Right cardiac atrium (tissue), 5 donors: ENCODE measurements at places on chromosomes 5 and 9.

GRCh38 chr5:132454361-132454760 is 36.2 kb downstream of the IRF1 start:
- DNase-seq = no peak

GRCh38 chr9:32004431-32005076 is 379.9 kb upstream of the ACO1 start:
- no peak for DNase-seq

- peak; percentile 97 for DNase-seq
Observed at GRCh38 chr9:37119907-37120842, at the start of gene ZCCHC7. TSS of gene ZCCHC7 (plus strand) at chr9:37120574.

GRCh38 chr5:37715361-37715760 is 124.5 kb downstream of the GDNF start:
- no peak for DNase-seq

DNA sequence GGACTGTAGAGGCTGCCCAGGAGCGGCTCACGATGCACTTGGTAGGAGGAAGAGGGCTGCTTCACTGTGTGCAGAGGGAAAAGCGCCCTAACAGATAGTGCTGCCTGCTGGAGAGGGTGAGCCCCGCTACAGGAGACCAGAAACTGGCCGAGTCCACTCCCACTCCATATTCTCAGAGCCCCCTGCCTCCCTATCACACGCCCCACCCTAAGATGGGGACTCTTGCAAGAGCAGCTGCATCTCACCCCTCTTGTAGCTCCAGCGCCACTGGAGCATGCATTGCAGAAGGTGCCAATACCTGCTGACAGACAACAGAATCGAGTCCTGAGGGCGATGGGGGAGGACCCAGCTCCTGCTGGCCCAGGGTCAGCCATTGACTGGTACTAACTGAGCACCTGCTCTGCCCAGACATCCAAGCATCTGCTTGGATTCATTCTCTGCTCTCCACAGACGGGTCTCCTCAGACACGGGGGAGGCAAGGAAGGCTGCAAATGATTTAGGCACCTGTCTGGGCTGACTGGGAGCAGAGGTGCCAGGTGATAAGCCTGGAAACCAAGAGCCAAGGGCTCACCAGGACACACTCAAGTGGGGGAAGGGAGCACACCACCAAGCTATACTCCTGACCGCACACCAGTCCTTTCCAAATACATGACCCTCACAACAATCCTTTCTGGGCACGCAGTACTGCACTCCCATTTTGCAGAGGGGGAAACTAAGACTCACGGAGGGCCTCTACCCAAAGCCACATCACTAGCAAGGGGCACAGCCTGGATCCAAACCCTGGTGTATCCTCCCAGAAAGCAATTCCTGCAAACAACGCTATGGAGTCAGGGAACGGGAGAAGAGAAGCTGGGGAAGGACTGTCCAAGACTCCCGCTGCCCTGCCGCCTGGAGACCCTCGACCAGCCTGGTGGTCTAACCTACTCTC is 1.6 kb downstream of the BICD2 start:
- no peak for DNase-seq

GRCh38 chr5:4643960-4644359 is 496.2 kb upstream of the ADAMTS16 start:
- DNase-seq = no peak

GRCh38 chr5:61659221-61659696 is 327.2 kb downstream of the ZSWIM6 start:
- DNase-seq = peak; percentile 61
